ENCODE measurements at places on chromosomes 2 and 18.

DNA sequence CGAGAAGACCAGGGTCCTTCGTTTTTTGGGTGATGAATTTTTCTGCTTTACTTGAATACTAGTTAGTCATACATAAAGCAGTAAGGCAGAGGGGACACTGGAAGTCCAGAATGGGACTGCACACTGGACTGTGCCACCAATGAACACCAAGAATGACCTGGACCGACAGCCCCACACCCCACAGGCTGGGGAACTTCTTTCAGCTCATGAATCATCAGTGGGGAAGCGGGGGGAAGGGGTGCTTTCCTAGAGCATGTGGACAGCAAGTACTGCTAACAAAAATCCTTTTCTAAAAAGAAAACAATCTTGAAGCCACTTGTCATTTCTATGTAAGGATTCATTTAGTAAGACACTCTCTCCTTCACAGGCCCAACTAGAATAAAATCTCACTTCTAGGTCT, 86.0 kb downstream of the DTNB start:
- no peak for DNase-seq

DNA sequence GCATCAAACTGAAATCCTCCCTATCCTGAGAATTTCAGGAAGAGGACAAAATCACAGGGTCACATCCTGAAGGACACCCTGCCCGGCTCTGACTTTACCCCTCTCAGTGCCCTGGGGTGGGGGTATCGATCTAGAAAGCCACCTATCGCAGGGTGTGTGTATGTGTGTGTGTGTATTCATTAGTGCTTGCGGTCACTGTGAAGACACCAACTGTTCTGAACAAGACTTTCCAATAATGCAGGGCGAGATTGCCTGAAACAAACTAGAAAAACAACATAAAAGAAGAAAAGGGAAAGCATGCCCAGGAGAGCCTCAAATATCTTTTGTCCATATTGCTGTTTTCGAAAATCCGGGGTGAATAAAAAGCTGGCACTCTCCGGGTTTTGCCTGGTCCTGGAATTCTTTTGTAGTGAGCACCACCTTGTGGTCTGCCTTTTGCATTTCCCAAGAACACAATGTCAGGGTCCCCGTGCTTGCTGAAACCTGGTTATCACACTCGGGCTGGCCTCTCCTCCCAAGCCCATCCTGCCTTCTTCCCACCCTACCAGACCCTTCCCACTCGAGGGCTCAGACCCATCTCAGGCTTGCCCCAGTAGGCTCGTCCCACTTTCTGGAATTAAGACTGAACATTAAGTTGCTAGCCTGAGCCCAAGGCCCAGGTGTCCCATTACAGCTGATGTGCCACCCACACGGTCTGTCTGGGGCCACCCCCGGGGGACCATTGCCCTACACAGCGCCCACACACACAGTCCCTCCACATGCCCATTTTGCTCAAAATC, 25.0 kb upstream of the COPS8 start:
- DNase-seq: peak; percentile 55

DNA sequence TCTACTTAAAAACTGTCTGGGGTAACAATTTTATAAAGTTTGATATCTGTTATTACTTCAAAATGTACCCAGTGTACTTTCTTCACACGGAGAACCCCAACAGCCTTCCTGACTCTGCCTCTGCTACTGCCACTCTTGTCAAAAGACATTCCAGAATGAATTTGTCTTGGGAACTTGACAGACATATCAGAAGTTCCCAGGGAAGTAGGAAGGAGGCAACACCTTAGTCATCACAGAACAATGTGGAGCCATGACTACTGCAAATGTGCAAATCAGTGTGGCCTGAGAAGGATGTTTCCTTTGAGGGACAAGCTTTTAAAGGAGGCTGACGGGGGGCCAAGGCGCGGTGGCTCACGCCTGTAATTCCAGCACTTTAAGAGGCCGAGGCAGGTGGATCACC, 133.8 kb upstream of the RNF152 start:
- DNase-seq: no peak

- DNase-seq: no peak
These were observed 330.0 kb upstream of the POU3F3 start for GRCh38 chr2:104523921-104524320.

DNA sequence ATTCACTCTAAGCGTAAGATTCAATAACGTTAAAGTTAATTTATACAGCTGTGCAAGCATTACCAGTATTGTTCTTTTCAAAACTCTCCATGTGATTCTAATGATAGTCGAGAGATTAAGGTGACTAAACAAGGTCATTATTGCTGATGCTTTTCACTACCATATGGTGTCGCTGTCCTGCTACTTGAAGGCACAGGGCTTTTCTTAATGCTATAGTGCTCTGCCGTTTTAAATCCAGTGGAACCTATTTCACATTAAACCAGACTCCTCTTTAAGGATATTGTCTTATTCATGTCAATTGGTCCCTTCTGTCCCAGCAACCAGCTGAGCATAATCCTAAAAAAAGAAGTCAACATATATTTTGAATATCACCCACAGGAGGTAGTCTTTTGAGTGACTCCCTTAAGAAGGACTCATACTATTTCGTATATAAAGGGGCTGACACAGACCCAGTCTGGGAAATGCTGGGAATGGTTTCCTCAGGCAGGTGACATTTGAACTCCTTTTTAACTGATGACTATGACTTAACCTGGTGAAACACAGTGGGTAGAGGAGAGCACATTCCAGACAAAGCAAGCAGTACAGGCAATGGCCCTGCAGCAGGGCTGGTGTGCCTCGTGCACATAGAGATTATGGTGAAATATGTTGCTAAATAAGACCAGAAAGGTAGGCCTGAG, 53.9 kb upstream of the CYTIP start:
- no peak for DNase-seq

DNA sequence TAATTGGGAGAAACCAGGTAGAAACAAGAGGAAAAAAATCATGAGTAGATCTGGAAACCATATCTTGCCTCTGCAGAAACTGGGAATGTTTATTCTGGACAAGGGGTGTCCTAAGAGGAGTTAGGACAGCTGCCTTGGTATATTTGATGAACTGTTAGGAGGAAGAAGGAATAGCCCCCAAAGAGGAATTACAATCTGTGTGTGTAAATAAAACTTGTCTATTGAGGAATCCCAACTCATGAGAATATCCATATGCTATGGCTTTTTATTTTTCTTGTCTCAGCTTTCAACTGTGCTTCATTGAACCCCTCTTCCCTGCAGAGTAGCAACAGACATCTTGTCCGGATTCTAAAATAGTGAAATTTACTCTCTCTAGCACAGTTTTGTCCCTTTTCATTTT, 423.5 kb upstream of the SLC14A2 start:
- DNase-seq: no peak

GRCh38 chr18:61972389-61973264, 79.8 kb upstream of the RNF152 start:
- no peak for DNase-seq

DNA sequence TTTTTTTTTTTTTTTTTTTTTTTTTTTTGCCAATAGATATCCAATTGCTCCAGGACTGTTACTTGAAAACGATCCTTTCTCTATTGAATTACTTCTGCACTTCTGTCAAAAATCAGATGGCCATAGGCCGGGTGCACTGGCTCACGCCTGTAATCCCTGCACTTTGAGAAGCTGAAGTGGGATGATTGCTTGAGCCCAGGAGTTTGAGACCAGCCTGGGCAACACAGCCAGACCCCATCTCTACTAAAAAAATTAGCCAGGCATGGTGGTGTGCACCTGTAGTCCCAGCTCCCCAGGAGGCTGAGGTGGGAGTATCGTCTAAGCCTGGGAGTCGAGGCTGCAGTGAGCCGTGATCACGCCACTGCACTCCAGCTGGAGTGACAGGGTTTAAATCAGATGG, 4.3 kb upstream of the CHCHD5 start:
- no peak for DNase-seq

DNA sequence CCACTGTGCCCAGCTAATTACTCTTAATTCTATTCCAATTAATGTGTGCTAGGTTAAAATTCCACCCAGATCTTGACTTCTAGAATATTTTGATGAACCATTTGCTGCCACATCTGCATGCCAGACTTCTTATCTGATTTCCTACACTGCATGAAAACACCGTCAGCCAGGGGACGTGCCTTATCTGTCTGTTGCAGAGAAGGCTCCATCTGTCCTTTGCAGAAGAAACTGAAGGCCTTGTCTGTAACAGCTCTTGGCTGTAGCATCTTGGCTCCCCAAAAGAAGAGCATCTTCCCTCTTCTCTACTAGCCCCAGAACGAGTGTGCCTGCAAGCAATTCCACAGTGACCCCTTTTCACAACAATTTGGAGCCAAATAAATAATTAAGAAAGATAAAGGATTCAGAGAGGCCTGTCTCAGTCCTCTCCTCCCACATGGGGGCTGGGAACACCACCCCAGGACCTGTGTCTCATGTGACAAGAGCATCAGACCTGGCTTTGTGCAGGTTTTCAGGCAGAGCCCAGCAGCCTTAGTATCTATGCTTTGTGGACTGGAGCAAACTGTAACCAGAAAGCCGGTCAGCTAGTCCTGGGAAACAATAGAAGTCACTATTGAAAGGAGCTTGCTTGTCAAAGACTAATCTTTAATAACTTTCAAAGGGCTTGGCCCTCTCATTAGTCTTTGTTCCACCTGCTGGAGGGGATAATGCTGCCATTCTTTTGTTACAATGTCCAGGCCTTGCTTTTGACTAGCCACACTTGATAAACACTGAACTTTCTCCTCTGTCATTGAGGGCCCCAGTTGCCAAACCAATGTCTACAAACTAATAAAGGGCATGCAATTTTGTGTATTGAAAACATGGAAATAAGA, 84.0 kb upstream of the NEUROD1 start:
- DNase-seq: no peak

DNA sequence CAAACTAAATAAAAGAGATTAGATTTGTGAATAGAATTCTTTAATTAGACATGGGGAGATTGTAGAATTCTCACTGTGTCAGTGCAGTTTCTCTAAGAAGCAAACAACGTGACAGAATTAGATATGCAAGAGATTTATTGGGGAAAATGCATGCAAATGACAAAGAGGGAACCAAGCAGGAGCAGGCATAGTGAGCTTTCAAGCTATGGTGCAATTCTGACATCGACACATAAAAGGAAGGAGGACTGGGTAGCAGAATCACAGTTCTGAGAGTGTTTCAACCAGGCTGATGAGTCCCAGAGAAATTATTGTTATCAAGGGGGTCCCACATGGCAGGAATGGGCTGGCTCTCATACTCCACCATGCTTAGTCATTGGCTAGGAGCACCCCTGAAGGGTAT, 338.4 kb downstream of the FIGN start:
- DNase-seq: no peak

- DNase-seq: no peak
These were observed 128.5 kb downstream of the STK39 start for GRCh38 chr2:168118733-168119514.

- DNase-seq: no peak
These were observed at the start of gene TLX2 for GRCh38 chr2:74514368-74515270. TSS of gene TLX2 (plus strand) at chr2:74514450. CDS start at chr2:74514807, 357 bp downstream.

DNA sequence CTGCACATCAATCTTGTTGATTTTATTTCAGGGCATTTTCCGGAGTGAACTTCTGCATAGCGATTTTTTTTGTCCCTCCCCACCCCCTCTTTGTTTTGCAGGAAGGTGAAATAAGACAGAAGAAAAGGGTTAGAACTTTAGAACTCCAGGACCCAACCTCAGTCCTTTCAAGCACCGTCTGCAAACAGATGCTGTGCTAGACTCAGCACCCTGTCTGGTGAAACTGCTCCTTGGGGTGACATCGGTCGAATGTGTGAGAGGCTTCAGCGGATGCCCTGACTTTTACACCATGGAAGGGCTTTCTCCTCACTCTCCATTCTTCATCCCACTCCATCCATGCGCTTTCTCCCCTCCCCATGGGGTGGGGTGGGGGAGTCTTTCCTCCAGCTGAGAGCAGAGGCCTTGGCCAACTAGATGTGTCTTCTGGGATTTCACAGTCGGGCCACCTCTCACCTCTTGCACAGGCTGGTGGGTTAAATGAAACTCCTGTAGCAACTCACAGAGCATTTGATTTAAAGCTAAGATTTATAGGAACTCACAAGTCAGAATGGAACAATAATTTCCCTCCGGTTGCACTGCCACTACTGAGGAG, 43.3 kb upstream of the EDAR start:
- DNase-seq: no peak

GRCh38 chr2:65040400-65041261, 15.6 kb upstream of the CEP68 start:
- DNase-seq: peak; percentile 87

Measured in Caco-2 (cell line).